ENCODE measurements at places on chromosomes 1 and 21. TPM values are rescaled to one million over a fixed set of nuclear protein-coding genes. Genes with fewer than 3 reads are reported as not detected.

GRCh38 chr1:51313268-51313852 is 17.0 kb downstream of the TTC39A start:
- H3K4me1 ChIP-seq = no peaks in the 10 kb centered on the region
- H3K27me3 ChIP-seq = no peaks in the 10 kb centered on the region
- H3K4me3 ChIP-seq = no peak overlapping the region
- no peak overlapping the region for H3K27ac ChIP-seq
- no peaks in the 10 kb centered on the region for H3K36me3 ChIP-seq

- H3K4me3 ChIP-seq = no peak overlapping the region
- H3K36me3 ChIP-seq = no peaks in the 10 kb centered on the region
- H3K4me1 ChIP-seq = no peaks in the 10 kb centered on the region
- no peak for DNase-seq
- no peaks in the 10 kb centered on the region for H3K27me3 ChIP-seq
- H3K27ac ChIP-seq = no peak overlapping the region
Observed at GRCh38 chr1:151961833-151962232, 31.8 kb downstream of the S100A10 start.

DNA sequence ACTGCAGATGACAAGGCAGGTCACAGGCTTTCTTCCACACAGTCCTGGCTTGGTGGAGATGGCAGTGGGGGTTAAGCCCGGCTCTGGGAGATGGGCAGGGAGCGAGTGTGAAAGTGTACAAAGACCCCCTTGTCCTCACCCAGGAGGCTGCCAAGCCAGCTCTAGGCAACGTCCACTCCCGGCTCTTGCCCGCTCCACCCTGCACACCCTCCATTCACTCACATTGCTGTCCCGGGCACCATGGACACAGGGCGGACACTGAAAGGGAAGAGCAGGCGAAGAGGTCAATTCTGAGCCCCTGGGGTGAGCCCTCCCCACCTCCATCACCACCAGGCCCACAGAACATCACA is 8.9 kb downstream of the COL16A1 start:
- DNase-seq = no peak
- no peaks in the 10 kb centered on the region for H3K36me3 ChIP-seq
- no peak overlapping the region for H3K4me3 ChIP-seq
- no peaks in the 10 kb centered on the region for H3K4me1 ChIP-seq
- no peaks in the 10 kb centered on the region for H3K27me3 ChIP-seq

Gene GPATCH2
- 31.0 TPM for total RNA-seq

DNA sequence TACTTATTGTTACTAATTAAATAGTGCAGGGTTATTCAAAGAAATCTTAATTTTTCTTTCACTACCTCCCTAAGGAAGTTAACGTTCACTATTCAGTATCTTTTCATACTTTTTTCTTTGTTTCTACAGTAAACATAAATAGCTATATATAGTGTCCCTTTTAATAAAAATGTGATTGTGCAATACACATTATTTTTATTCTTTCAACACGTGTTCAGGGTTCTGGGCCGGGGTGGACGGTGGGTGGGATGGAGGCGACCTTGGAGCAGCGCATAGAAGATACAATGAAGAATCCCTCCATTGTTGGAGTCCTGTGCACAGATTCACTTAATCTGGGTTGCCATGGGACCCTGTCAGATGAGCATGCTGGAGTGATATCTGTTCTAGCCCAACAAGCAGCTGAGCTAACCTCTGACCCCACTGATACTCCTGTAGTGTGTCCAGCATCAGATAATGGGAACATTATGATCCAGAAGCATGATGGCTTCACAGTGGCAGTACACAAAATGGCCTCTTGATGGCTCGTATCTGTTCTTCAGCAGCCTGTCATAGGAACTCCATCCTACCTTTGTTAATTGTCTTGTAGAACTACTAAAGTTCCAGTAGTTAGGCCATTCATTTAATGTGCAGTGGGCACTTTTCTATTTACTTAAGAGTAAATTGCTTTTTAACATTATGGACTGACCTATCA is 155.9 kb upstream of the L1TD1 start:
- no peak overlapping the region for H3K4me3 ChIP-seq
- no peaks in the 10 kb centered on the region for H3K27me3 ChIP-seq
- peak; percentile 87 for DNase-seq
- H3K4me1 ChIP-seq = no peaks in the 10 kb centered on the region

DNA sequence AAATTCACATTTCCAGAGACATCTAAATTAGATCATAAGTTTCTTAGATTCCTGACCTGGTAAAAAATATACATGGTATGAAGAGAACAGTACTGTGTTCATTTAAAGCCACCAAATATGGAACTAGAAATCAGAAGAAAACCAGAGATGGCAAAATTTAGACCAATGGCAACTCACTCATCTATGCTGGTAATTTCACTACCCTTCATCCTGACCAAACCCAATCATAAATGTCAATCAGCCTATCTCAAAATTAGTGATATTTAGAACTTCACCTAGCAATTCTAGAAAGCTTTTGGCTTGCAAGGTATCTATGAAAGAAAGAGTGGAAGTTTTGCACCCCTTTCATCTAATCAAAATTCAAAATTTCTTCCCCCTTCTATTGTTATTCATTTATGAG is 107.7 kb downstream of the NIBAN1 start:
- no peaks in the 10 kb centered on the region for H3K36me3 ChIP-seq
- H3K4me3 ChIP-seq = no peak overlapping the region
- H3K4me1 ChIP-seq = no peaks in the 10 kb centered on the region
- DNase-seq = no peak
- H3K27ac ChIP-seq = no peak overlapping the region

DNA sequence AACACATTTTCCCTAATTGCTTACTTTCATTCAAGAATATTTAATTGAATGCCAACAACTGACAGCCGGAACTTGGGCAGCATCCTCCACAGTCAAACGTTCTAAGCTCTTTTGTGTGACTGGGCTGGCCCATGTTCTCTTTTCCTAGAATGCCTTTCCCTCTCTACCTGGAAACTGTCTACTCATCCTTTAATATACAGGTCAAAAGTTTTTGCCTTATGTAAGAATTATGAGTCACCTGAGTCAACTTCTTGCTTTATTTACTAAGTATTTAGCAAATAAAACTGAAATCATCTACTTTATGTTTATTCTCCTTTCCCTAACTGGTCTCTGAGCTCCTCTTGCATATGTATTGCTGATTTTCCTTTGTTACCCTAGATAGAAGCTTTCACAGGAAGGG is 172.2 kb downstream of the CHRM3 start:
- no peak overlapping the region for H3K27ac ChIP-seq
- H3K4me1 ChIP-seq = no peaks in the 10 kb centered on the region
- no peaks in the 10 kb centered on the region for H3K27me3 ChIP-seq
- no peak for DNase-seq
- no peak overlapping the region for H3K4me3 ChIP-seq
- H3K36me3 ChIP-seq = no peaks in the 10 kb centered on the region

GRCh38 chr1:40078512-40079333 is 18.3 kb downstream of the PPT1 start:
- H3K4me1 ChIP-seq = peaks cover 2% of the 10 kb centered on the region
- no peaks in the 10 kb centered on the region for H3K36me3 ChIP-seq
- H3K27ac ChIP-seq = no peak overlapping the region
- H3K27me3 ChIP-seq = no peaks in the 10 kb centered on the region

Gene TCP10L
- 81.3 TPM for total RNA-seq

DNA sequence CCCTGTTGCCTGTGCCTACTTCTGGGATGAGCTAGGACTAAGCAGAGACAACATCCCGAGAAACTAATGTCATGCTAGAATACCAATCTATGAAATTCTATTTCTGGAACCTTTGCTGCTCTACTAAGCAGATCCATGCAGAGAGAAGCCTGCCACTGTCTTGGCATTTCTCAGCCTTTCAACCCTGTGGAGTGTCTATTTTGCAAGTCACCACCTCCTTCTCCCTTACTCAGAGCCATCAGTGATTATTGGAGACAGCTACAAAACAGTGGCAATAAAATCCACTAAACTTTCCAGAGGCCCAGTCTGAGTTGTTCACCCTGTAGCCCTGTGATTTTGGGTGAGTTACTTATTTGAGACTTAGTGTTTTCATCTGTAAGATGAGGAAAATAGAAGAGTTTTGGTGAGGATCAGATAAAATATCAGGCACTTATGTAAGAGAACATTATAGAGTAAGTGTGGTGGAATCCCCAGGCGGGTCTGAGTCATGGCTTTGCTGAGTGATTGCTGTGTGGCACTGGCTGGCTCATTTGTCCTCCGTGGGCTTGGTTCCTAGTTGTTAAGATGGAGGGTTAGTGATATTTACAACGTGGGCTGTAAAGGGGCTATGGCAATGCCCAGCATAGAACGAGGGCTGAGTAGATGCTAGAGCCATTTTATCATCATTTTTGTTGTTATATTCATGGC is 61.1 kb downstream of the FMN2 start:
- DNase-seq = no peak
- no peak overlapping the region for H3K4me3 ChIP-seq
- no peaks in the 10 kb centered on the region for H3K27me3 ChIP-seq
- no peak overlapping the region for H3K27ac ChIP-seq
- H3K36me3 ChIP-seq = no peaks in the 10 kb centered on the region

Gene IFNLR1
- 0.63 TPM for total RNA-seq

- H3K4me1 ChIP-seq = no peaks in the 10 kb centered on the region
- no peak for DNase-seq
- no peaks in the 10 kb centered on the region for H3K36me3 ChIP-seq
- no peaks in the 10 kb centered on the region for H3K27me3 ChIP-seq
Observed at GRCh38 chr1:237084341-237085077, 42.5 kb downstream of the RYR2 start.

DNA sequence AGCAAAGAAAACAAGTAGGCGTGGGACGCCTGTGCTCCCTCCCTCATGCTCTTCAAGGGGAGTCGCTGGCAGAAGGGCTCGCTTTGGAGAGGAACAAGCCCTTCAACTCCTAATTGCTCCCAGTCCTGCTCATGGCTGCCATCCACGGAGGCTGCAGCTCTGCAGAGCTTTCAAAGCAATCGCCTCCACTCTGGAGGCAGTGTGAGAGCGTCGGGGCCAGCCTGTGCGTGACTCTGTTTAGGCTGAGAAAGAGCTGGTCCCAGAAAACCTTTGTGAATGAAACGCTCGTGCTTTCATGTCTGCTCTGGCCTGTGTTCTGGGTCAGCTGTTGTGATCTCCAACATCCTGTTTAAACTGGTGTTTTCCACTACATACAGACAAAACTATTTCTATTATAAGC is 23.9 kb upstream of the RUNX1 start:
- peaks cover 3% of the 10 kb centered on the region for H3K4me1 ChIP-seq
- H3K27ac ChIP-seq = no peak overlapping the region
- DNase-seq = peak; percentile 37
- H3K4me3 ChIP-seq = no peak overlapping the region
- no peaks in the 10 kb centered on the region for H3K36me3 ChIP-seq

DNA sequence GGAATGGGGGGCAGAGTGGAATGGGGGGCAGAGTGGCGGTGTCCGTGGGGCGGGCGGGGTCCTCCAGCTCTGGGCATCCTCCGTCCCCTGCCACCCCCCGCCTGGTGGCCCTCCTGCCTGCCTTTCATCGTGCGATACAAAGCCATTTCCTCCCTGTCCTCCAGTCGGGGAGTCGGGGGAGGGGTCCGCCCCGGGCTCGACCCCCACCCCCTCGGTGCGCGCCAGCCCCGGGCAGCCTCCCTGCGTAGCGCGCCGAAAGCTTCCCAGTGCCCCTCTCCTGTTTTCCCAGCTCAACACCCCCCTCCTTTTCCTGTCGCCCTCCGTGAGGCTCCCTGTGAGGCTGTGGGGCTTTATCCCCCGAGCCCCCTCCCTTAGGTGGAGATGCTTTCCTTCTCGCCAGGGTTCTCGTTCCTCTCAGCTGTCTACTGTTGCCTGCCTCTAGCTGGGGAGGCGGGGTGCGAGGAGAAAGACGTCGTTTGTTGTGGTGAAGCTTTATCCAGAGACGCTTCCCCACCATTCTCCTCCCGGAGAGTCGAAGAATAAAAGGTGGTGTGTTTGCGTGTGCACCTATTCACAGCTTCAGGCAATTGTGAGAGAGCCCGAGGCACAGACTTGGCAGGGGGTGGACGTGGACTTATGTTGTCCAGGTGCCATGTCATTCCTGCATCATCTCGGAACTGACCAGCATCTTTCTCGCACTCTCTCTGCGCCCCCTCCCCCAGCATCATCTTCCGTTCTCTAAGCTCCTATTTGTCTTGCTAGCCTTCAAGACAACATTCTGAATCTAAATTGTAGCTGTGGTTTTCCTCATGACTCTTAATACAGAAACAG is 848 bp downstream of the DNM3 start:
- peak overlapping the region; percentile 73 for H3K4me3 ChIP-seq
- peaks cover 7% of the 10 kb centered on the region for H3K4me1 ChIP-seq
- no peak overlapping the region for H3K27ac ChIP-seq
- DNase-seq = peak; percentile 27

Gene HLX
- total RNA-seq = 5.3 TPM

- no peak overlapping the region for H3K27ac ChIP-seq
- H3K4me3 ChIP-seq = no peak overlapping the region
- H3K27me3 ChIP-seq = no peaks in the 10 kb centered on the region
Observed at GRCh38 chr1:213231795-213232231, 180.8 kb downstream of the RPS6KC1 start.

Data from testis (tissue), 5 donors.